NCI-H2171 (cell line): ENCODE measurements at places on chromosomes 5 and 9.

DNA sequence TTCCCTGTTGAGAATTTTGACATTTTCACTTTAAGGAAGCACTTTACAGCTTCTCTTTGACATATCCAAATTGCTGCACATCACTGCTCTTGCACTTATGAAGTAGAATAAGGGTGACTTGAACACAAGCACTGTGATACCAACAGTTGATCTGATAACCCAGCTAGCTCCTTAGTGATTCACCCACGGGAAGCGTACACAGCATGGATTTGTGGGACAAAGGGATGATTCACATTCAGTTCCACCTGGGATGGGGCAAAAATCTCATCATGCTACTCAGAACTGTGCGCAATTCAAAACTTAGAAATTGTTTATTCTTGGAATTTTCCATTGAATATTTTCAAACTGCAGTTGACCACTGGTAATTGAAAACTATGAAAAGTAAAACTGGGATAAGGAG, 1565.5 kb upstream of the CDH9 start:
- no peak for DNase-seq

- peak; percentile 32 for DNase-seq
Measured at GRCh38 chr5:1262381-1262780, 32.5 kb downstream of the TERT start.

GRCh38 chr9:88772575-88772974, 218.7 kb upstream of the S1PR3 start:
- no peak for DNase-seq

DNA sequence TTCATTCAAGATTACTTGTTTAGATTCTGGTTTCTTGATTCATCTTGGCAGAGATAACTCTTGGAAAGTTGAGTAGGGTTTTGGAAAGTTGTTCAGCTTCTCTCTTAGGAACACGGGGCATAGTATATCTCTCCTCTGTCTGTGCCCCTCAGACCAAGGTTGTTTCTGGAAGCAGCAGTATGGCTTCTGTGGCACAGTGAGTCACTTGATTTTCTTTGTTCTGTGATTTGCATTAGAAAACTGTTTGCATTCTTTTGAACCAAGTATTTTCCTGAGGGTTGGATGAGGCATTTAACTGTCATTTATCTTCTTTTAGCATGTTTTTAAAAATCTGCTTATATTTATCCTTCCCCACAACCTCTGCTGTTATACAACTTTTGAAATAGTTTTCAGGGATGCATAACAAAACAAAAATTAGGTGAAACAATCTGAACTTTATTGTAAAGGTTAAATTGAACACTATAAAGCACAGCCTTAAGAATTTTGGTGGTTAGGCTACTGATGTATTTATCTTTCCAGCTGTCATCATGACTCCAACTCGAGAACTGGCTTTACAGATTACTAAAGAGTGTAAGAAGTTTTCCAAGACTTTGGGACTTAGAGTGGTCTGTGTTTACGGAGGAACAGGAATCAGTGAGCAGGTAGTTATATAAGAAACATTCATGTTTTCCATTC, 26.5 kb downstream of the DDX46 start:
- DNase-seq = no peak

GRCh38 chr5:41842777-41843176, 27.4 kb downstream of the OXCT1 start:
- no peak for DNase-seq

GRCh38 chr9:22700171-22700570, 253.5 kb downstream of the DMRTA1 start:
- no peak for DNase-seq

DNA sequence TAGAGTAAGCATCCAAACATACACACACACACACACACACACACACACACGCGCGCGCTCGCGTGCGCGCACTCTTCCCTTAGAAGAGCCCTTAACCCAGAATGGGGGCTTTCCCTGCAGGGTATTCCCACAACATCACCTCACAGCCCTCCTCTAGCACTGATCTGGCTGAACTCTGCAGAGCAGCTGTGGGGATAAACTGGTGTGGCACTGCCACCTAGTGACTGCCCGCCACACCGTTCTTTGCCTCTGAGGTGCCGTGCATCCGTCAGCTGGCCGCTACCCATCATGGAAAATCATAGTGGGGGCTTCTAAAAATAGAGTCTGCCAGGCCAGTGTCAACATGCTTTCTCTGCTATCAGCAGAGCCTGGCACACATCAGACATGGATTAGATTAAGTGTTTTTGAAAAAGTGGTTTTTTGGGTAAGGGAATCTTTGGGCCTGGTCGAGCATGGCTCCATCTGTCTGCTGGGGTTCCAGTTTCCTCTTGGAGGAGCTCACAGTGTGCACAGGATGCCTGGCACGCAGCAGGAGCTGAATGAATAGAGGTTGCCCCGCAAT, 88.1 kb downstream of the KCNN2 start:
- no peak for DNase-seq

- no peak for DNase-seq
Measured at GRCh38 chr5:144944936-144945335, 774.3 kb downstream of the KCTD16 start.

GRCh38 chr9:94874316-94874715, 147.8 kb downstream of the AOPEP start:
- no peak for DNase-seq

DNA sequence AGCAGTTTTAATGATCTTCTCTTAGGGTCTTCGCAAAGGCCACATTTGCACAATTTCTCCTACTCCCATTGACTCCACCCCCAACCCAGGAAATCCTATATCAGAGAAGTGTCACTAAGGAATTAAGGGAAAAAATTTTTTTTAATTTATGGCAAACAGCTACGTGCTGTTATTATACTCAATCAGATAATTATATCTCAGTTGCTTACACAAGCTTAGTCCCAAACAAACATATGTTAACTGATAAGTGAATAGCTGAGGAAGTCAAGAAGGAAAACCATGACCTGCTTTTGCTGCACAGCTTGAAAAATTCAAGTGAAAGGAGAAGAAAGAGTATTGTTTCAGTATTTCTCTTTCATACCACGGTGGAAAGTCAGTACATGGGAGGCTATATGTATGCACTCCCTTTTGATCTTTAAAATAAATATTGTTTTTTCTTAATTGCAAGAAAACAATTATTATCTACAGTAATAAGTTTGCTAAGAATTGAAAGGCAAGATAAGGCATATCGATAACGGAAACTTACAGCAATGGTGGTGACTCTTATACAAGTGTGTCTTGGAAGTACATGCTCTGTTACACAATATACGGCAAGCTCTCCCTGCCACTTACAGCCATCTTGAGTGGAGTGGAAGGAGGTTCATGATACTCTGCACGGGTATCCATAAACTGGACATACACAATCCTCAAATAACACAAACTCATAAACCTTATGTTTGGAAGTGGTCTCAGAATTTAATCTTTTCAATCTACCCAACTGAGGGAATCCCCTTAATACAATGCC, 167.9 kb upstream of the FREM1 start:
- no peak for DNase-seq

DNA sequence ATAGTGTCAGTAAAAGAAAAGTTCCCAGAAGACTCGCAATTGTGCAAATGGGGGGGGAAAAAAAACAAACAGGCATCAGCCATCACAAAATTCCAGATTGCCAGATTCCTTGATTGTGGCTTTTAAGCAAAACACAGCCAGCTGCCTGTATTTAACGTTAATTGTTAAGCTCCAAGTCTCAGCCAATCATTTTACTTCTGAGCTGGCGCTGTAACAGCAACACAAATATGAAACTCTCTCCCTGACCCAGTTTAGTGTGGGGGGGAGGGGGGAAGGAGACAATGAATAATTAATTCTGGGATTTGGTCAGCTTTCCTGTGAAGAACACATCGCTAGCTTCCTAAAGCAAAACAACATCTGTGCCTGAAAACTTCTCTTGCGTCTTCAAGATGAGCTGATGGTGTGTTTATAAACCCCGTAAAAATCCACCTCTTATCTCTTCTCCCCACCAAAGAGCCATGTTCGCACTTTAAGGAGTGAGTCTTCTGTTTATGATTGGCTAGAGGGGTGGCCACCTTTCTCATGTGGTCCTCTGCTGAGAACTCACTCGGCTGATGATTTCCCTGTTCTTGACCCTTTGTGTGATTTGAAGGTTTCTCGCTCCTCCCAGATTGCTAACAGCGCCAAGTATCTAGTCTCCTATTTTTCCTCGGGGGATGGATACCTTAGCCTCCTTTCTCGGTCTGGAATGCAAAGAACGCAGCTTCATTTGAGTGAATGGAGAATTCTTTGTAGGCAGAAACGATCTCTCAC, 160.2 kb upstream of the DAPK1 start:
- no peak for DNase-seq

DNA sequence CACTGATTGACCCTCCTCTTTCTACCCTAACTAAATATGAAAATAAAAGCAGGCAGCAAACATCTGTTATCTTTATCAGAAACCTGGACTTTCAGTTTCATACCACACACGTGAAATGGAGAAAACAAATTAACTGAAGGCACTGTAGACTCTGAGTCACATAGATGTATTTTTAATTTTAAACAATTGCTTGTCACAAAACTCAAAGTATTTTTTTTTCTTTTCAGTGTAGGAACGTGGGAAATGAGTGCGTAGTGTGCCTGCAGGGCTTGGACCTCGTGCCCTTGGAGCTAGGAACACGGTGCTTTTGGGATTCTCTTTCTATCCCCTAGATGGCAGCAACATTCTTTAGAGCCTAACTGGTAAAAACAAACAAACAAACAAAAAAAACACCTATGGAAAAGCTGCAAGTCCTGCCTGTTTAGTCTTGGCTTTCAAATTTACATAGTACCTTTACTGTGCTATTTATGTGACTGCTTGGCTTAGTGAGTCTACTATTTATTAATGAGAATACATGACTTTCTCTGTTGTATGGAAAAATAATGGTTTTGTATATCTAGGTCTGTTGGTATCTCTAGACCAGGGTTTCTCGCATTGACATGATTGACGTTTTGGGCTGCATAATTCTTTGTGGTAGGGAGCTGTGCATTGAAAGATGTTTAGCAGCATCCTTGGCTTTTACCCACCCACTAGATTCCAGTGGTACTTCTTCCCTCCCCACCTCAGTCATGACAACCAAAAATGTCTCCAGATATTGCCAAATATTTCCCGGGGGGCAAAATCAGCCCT, 16.8 kb upstream of the ACTBL2 start:
- DNase-seq = no peak

- DNase-seq = no peak
Measured at GRCh38 chr9:94991961-94992907, 265.7 kb downstream of the AOPEP start.

DNA sequence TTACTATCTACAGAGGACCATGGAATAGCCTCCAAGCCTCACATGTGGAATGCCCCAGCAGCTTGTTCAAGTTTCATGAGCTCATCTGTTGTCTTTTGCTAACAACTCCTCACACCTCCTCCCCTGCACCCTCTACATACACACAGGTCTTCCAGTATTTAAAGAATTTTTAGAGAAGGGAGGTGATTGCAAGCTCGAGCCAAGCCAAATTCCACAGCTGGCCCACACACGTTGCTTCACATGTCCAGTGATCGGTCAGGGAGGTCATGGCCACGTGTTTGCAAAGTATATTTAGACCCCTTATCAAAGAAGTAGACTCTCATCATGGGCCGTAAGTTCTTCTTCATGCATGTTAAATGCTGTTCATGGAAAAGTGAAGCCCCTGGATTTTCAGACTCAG, 281.7 kb downstream of the OSTF1 start:
- no peak for DNase-seq

GRCh38 chr5:141945511-141946051, 12.4 kb downstream of the PCDH12 start:
- no peak for DNase-seq

- DNase-seq = no peak
Measured at GRCh38 chr5:9547122-9547947, 1.5 kb upstream of the SEMA5A start.

DNA sequence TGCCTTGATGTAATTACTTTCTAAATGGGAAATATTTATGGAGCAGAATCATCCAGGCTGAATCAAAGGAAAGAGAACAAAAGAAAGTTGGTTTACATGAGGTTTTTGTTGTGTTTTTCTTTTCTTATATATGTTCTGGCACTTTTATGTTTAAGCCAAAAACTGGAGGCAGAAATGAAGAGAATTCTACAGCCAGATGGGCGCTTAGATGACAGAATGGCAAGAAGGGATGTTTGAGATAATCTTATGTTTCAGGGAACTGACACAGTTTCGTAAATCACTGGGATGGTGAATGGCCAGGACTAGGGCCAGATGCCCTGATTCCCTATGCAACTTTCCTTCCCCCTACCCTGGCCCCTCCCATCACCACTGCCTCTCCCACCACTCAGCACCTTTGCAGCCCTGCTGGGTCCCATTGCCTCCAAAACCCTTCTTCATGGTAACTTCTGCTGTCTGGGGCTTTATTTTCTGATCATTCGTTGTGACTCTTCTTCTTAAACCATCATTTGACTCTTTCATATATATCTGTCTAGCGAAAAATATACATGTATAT, 111.8 kb downstream of the EFNA5 start:
- no peak for DNase-seq

GRCh38 chr5:134417707-134418106, 6.0 kb upstream of the CDKN2AIPNL start:
- DNase-seq = no peak

GRCh38 chr5:43236653-43237355, 44.8 kb downstream of the NIM1K start:
- no peak for DNase-seq

DNA sequence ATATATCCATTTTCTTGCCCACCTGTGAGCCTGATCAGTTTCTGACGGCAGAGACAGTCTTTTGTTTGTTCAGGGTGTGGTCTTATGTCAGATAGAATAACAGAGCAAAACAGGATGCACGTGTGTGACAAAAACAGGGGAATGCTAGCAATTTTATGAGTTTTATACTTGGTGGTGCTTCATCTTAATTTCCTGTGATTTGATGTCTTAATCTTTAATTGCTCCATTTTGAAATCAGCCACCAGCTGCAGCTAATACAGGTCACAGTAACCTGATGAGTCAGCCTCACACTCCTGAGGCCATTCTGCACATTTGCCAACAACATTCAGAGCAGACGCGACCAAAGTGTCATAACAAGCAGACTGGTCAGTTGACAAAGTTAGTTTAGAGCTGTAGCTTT, 42.3 kb upstream of the JMY start:
- DNase-seq = no peak

GRCh38 chr5:8138884-8139283, 269.9 kb downstream of the MTRR start:
- DNase-seq = no peak

DNA sequence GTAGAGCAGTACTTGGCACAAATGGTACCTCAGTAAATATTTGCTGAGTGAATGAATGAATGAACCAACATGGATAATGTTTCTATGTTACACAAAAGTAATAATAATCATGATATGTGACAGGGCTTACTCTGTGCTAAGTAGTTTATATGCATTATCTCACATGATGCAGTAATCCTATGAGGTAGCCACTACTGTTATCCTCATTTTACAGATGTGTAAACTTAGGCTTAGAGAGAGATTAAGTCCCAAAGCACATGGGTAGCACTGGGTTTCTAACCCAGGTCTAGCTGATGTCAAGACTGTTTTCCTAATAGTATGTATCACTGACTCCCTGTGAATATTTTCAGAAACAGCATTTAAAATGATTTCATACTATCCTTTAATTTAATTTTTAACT, 44.1 kb upstream of the VDAC1 start:
- DNase-seq = no peak
